ENCODE measurements at places on chromosomes 12 and 14.

DNA sequence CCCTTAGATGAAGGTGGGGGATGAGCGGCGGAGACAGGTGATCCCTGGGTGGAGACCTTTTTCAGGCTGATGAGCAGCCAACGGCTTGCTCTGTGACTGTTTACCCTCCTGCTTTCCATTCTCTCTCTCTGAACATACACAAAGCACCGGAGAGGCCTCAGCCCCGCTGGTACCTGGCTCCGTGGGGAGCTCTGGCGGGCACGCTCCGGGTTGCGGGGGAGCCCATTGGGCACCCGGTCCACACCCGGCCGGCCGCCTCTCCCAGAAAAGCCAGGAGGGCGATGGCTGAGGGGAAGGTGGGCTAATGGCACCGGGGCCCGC lies 545 bp downstream of the SMARCC2 start:
- no peak for DNase-seq

- DNase-seq = no peak
Observed at GRCh38 chr14:104953896-104954656, 24.1 kb downstream of the AHNAK2 start.

GRCh38 chr12:114673169-114673833 lies 10.7 kb downstream of the TBX3 start:
- DNase-seq = peak; percentile 96

DNA sequence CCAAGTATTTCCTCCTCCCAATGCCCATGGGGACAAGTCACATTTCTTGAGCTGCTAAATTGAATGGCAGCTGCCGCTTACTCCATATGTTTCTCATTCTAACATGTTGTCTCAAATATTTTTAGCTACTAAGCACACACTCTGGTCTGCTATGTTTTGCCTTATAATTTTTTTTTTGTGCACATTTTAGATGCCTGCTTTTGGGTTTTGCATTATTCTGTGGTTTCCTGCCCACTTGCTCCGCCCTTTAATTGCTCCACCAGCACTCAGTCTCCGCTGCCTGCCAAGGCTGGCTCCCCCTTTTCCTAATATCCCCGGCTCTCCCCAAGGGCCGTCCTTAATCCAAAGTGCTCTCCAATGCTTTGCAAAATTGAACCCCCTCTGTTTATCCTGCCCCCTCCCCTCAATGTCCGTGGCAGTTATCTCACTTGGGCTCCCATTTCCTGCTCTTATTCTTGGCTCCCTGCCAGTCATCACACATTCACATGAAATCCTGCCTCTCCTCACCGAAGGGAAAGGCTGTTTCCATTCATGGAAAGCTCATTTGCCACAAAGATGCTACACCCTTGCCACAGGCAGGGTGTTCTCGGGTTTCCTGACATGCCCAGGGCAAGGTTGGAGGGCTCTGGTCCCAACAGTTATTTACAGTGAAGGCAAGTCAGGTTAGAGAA lies 79.4 kb downstream of the C12orf75 start:
- peak; percentile 76 for DNase-seq

- DNase-seq = peak; percentile 47
Observed at GRCh38 chr12:104057771-104058197, 6.5 kb upstream of the HCFC2 start.

GRCh38 chr12:128570191-128571065 lies 253.3 kb downstream of the SLC15A4 start:
- DNase-seq = no peak

- DNase-seq = no peak
Observed at GRCh38 chr12:108231109-108231905, 102.2 kb downstream of the WSCD2 start.

DNA sequence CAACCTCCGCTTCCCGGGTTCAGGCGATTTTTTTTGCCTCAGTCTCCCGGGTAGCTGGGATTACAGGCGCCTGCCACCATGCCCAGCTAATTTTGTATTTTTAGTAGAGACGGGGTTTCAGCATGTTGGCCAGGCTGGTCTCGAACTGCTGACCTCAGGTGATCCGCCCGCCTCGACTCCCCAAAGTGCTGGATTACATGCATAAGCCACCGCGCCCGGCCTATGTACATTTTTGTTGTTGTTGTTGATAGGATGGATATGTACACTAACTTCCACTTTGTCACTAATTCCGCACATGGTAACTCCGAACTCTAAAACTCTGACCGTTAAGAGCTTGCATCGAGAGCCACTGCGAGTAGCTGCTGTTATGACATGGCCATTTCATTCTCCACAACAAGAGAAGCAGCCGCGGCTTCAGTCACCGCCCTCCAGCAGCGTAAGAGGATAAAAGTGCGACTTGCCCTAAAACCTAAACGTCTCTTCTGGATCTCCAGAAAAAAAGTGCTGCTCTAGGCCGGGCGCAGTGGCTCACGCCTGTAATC lies 742 bp upstream of the MARS1 start:
- DNase-seq = no peak

DNA sequence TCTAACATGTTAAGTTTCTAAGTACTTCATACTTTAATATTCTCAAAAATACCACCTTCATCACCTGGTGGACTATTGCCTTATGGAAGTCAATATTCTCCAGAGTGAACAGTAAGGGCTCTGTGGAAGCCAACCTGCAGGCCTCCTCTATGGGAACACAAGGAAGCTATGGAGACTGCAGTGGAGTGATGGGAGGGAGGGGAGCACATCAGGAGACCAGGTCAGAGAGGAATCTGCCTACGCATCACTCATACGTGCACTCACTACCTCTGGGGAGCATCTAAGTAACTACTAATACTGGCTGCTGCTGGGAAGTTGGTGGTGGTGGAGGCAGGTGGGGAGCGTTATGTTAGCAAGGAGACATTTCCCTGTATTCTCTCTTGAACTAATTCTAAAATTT lies 19.9 kb downstream of the HECTD4 start:
- no peak for DNase-seq

DNA sequence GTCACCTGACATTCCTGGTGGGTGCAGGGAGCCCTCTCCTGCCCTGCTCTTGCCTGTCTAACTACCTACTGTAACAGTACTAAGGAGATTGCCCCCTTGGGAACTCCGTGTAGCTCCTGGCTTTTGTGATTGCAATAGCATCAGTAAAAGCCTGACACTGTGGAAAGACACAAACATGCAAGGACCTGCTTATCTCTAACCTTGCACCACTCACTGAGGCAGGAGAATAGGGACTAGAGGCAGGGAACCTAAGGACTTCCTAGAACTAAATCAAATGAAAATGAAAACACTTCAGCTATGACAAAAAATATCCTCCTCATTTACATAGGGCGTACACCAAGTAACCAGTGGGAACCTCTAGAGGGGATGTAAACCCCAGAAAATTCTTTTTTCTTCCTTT lies 28.5 kb downstream of the TUBA1A start:
- DNase-seq = no peak

Measured in EH (cell line).